ENCODE measurements at places on chromosomes 7 and 10.

DNA sequence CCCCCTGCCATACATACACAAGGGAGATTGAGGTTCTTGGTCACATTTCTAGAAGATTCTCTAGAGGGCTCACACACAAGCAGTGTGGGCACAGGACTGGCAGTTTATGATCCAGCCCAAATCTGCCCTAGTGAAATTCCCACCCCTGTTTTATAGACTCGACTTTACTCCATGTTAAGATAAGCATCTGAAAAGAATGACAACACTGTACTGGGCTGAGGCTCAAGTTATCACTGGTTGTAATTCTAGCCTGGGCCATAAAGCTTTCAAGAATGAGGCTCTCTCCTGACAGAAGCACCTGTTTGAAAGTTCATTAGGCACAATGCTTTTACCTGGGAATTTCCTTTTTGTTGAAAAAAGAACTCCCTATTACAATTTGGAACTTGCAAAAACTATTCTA, 195.6 kb upstream of the GLI3 start:
- no peak for DNase-seq

- DNase-seq = peak; percentile 36
These were observed at the start of gene SCIN for GRCh38 chr7:12570534-12571461. TSS of gene SCIN (plus strand) at chr7:12570720. CDS start at chr7:12570787, 67 bp downstream.

GRCh38 chr7:123367484-123368122, 166.8 kb downstream of the IQUB start:
- peak; percentile 53 for DNase-seq

DNA sequence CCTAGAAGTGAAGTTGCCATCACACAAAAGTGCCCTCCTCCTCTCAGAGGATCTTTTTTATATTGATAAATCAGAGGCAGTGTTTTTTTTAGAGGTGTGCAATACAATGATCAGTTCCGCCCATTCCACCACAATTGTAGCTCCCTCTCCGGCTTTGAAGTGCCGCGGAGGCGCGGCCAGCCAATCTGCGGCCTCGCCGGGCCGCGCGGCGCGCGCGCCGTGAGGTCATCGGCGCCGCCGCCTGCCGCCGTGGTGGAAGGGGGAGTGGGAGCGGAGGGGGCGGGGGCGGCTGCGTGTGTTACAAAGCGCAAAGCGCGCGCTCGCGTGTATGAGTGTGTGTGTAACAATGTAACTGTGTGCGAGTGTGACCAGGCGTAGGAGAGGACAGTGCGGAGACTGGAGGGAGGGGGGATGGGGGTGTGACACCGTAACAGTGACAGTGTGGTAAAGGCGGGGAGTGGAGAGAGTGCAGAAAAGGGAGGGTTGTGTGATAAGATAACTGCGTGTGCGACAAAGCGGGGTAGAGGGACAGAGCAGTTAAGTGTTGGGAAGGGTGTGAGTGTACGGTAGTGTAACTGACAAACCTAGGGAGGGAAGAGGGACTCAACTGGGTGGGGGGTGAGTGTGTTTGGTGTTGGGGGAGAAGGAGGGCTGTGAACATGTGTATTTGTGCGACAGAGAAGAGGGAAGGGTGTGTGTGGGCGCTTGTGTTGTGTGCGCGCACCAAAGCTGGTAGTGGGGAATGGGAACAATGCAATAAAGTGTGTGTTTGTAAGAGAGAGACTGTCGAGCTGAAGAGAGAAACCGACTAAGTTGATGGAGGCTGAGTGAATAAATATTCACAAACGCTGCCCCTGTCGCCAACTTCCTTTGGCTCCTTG, at the start of gene SP8:
TSS of gene SP8 (minus strand) at position 108 of the 881 bp plus-strand sequence. CDS start at position 20, 88 bp downstream.
- DNase-seq = peak; percentile 57

DNA sequence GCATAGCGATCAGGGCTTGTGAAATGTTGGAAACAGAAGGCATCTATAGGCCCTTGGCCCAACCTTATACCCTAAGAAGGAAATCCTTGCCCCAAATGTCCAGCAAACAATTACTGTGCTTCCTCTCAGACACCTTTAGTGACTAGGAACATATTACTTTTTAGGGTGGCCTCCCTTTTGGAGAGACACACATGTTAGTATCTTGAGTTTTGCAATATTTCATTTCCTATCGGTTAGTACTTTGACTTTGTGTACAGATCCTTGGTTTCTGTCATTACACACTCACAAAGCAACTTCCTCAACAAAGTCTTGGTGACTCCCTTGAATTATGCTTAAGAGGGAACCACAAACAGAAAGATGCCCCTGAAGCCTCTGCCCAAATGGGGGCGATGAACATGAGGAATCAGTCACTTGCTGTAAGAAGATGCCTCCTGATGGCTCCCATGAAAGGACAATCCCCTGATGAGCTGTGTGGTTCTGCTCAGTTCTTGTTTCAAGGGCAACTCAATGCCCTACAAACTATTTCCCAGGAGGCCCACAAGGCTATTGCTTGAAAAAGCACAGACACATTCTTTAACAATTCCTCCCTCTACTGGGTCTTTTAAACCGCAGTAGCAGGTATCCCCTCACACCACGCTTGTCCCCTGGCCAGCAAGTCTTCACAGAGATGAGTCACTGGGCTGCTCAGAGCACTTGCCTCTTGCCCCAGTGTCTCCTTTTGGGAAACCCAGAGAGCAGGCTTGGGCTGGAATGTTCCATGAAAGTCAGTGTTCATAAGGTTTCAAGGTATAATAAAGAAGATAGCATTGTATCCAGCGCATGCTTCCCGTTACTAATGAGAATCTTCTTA, 196.2 kb downstream of the FANK1 start:
- no peak for DNase-seq

- no peak for DNase-seq
These were observed 285.9 kb upstream of the NEBL start for GRCh38 chr10:21183025-21183424.

DNA sequence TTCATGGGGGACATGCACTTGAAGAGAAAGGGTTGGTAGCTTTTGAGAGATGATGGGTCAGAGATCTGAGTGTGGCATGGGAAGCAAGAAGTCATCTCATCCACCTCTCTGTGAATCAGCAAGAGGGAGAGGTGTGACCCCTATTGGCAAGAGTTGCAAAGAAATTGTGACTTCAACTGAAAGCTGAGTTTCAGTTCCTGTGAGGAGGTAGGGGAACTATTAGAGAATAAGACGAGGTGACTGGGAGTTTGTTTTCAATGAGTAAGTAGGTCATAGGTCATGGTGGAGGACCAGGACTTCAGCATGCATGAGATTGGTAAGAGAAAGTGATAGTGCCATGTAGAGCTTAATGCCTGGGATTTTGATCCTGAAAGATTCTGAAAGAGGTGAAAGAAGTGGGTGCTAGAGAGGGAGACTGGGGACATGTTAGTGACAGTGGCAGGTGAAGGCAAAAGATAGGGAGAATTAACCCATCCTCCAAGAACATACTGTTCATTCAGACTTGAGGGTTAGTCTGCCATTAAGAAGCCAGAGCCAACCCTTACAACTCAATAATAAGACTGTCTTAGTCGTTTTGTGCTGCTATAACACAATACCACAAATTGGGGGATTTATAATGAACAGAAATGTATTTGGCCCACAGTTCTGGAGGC, 75.5 kb upstream of the CAPZA2 start:
- DNase-seq = no peak

DNA sequence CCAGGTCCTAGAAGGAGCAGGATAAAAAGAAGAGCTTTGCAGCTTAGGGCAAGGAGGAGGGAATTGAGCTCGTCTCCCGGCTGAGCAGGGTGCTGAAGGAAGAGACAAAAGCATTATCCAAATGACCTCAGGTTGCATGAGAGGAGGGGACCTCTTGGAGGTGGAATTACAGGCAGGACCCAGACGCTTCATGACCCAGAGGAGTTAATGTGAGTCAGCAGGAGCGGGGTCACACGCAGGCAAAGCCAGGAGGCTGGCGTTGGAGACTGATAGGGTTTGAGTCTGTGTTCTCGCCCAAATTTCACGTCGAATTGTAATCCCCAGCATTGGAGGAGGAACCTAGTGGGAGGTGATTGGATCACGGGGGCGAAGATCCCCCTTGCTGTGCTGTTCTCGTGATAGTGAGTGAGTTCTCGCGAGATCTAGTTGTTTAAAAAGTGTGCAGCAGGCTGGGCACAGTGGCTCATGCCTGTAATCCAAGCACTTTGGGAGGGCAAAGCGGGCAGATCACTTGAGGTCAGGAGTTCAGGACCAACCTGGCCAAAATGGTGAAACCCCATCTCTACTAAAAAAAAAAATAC, 63.7 kb upstream of the AUTS2 start:
- DNase-seq = no peak

- no peak for DNase-seq
These were observed 34.0 kb downstream of the FAM20C start for GRCh38 chr7:226281-226895.

GRCh38 chr10:126268013-126268920, 120.0 kb downstream of the ADAM12 start:
- no peak for DNase-seq

DNA sequence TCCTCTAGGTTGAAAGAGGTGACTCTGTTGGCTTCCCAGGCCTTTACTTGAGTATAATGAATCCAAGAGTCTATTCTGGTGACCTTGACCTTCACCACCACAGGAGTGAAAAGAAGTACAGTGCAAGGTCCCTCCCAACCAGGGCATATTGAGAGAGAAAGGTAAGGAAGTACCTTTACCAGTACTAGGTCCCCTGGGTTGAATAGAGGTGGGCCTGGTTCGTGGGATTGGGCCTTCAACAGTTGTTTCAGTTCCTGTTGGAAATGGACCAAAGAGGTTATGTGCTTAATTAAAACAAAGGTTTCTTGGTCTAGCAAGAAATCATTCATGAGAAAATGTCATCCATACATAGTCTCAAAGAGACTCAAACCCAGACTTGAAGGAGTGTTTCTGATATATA, 6.4 kb upstream of the SFTPA1 start:
- DNase-seq = no peak

DNA sequence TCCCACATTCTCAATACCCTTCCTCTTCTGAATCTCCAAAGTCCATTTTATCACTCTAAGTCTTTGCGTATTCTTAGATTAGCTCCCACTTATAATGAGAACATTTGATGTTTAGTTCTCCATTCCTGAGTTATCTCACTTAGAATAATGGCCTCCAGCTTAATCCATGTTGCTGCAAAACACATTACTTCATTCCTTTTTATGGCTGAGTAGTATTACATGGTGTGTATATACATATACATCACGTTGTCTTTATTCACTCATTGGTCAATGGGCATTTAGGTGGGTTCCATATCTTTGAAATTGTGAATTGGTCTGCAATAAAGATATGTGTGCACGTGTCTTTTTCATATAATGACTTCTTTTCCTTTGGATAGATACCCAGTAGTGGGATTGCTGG, 32.3 kb downstream of the GPR22 start:
- DNase-seq = no peak

DNA sequence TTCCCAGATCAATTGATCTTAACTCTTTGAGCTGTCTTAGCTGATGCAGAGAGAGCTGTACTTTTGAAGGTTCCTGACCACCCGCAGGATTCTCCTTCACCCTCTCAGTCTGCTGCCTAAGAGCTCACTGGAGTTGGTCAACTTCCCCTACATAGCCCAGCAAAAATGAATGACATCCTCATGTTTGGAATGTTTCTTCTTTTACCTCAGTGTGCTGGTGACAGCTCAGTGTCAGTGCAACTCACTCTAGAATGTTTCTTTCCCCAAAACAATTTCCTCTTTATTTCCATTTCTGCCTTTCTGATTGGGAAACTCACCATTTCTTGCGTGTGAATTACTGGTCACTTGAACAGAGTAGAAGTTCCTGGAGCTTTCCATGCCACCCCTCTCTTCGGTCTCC, 48.7 kb downstream of the LSMEM1 start:
- no peak for DNase-seq

DNA sequence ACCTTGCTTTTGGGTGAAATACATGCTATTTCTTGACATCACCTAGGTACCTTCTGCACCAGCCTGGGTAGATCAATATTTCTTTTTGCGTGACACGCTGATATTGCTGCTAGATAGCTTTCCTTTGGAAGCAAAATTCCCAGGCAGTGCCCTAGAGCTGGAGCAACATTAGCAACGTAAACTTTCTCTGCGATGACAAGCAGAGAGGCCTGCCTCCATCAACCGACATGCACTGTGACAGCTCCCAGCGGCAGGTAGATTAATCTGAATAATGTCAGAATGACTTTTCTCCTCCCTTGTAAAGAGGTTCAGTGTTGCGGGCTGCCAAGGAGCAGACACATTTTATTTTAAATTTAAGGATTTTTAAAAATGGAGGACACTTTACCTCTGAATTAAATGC, 307.4 kb downstream of the GALNT17 start:
- no peak for DNase-seq

GRCh38 chr7:77544518-77544917, 7.4 kb downstream of the PTPN12 start:
- no peak for DNase-seq

GRCh38 chr10:42864575-42864974, 82.0 kb downstream of the BMS1 start:
- DNase-seq = peak; percentile 44

DNA sequence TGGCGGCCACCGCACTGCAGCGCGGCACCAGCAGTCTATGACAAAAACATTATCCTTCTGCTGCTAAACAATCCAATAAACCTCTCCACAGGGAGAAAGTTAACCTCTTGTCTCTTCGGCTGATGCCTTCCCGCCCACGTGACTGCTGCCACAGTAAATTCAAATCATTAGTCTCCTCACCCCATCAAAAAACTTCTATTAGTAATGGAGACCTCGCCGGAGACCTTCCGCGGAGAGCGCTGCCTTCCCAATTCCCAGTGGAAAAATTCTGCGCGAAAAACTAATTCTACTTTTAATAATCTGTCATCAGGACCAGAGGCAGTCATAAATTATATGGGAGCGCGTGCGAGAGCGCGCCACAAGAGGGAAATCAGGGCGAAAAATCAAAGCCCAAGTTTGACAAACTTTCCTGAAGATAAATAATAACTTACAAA, 90.0 kb upstream of the PAX2 start:
- DNase-seq = no peak

DNA sequence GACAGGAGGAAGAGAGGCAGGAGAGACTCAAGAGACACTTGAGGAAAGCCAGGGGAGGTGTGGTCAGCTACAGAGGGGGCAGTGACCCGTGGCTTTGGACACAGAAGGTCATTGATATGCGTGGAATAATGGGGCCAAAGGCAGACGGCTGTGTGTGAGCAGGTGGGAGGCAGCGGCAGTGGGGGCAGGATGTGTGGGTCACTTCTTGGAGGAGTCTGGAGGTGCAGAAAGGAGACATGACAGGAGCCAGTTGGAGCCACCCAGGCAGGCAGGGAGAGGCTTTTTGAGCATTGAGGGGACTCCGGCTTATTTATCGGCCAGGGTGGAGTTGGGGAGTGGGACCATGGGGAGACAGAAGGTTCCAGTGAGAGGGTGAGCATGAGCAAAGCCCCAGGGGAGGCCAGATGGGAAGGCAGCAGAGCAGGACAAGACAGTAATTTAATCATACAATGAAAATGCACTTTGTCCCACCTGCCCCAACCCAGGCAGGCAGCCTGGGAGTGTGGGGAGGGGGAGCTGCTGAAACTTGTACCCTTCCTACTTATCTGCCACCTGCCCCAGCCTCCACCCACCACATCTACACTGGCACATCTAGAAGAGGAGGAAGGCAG, 5.0 kb downstream of the LDB3 start:
- DNase-seq = peak; percentile 81

- no peak for DNase-seq
These were observed 74.9 kb downstream of the MINPP1 start for GRCh38 chr10:87579563-87579962.

- DNase-seq = no peak
These were observed 12.6 kb downstream of the CYP26A1 start for GRCh38 chr10:93086289-93086688.

GRCh38 chr7:646951-647350, 79.5 kb upstream of the DNAAF5 start:
- no peak for DNase-seq

- DNase-seq = no peak
These were observed 112.3 kb downstream of the ARHGAP12 start for GRCh38 chr10:31816318-31816717.

- DNase-seq = no peak
These were observed 150.4 kb upstream of the PRPS1L1 start for GRCh38 chr7:18177815-18178660.

- DNase-seq = no peak
These were observed 180.0 kb upstream of the GHITM start for GRCh38 chr10:83959328-83959727.
